ENCODE measurements at places on chromosomes 4 and X.
A peak's percentile ranks its signal among the peaks of the same experiment; 100 is the strongest.

DNA sequence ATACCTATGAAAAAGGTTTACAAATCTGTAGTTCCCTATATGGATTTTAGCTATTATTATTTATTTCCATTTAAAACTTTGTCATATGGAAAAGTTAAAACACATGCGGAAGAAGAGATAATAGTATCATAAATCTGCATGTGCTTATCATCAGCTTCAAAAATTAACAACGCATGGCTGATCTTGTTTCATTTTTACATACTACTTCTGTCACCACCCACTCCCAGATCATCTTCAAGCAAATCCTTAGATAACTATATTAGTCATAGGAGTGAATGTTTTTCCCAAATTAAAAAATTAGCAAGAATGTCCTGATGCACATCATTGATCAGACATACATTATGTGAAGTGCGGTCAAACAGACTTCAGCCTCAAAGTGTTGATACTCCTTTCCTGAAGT lies 24.6 kb upstream of the MOB1B start:
- DNase-seq = no peak

GRCh38 chr4:182745237-182745636 lies 171.9 kb downstream of the DCTD start:
- DNase-seq = no peak

- DNase-seq = no peak
Measured at GRCh38 chr4:22299678-22300077, 216.2 kb downstream of the ADGRA3 start.

- DNase-seq = peak; percentile 13
Measured at GRCh38 chrX:15435836-15436619, 51.8 kb upstream of the VEGFD start.

DNA sequence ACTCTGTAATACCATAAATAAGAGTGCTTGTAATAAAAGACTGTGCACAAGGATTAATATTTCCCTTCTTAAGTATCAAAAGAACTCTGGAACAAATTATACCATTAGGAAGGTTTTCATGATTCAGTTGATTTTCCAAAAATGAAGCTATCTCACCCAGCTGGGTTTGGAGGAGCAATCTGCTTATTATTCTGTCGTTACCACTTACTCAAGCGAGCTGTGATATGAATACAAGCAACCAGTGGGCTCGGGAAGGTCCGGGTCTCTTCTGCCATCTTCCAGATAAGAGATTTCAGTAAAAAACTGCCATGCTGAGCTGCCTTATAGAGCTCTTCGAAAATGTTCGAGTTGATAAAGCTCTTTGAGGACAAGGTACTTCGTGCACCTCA lies 15.3 kb downstream of the SMIM20 start:
- no peak for DNase-seq

DNA sequence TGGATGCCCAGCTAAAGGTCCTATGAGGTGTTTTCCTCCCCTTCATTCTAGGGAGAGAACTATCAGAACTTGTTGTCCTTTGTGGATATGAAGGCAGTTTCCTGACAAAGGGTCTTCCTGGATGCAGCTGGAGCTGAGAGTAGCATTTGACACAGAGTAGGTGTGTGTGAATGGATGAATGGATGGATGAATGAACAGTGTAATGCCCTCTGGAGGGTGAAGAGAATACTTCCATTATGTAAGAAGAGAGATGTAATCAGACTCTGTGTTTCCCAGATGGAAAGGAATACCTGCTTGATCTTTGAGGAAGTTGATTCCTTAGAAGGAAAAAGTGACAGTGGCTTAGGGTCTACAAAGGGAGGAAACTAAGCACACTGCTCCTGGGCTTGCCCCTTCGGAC lies 55.4 kb upstream of the AADAT start:
- no peak for DNase-seq

DNA sequence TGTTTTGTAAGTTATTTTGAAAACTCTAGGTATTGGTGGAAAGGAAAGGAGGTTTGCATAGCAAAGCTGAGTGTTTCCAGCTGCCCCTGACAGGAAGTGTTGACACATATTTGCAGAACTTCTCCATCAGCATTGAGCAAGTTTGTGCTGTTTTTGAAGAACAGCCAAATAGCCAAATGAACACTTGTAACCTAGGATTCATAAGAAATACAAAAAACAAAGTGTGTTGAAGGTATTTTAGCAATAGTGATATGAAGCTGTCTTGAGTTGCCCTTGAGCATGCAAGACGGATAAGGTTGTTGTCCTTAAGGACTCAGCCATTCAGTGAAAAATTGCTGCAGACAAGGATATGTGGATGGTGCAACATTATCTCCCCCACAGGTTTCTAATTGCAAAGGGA lies 68.3 kb upstream of the PGM2 start:
- DNase-seq = peak; percentile 98

DNA sequence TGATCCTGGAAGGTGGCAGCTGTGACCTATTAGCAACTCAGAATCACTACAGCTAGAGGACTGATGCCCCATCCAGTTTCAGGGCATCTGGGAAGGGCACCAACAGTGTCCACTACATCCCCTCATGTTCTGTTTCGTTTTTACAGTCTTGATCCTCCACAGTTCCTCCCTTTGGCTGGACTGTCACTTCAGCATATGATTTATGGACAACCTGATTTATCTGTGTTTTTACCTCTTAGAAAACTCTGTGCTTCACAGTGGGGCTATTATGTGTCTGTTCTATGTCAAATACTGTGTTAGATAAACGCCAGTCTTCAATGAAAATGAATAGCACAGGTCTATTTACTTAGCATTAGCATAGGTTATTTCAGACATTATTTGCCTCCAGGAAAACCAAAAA lies 63.1 kb upstream of the GRPR start:
- DNase-seq = no peak

DNA sequence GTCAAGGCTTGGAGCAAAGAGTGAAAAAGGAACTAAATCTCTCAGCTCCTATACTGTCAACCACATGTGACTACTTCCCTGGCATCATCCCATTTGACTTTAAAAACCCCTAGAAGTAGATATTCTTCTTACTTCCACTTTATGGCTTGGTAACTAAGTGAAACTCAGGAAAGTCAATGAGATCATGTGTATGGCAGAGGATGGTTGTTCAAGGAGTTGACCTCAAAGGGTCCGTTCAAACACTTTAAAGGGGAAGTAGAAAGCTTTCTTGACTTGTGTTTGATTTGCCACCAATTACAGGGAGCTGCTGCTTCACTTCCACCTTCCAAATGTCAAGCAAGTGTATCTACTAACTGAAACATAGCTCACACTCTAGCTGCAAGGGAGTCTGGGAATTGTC lies 187.2 kb downstream of the RAB28 start:
- no peak for DNase-seq

GRCh38 chrX:132271311-132271778 lies 52.1 kb upstream of the RAP2C start:
- DNase-seq = peak; percentile 8

GRCh38 chr4:181193131-181193930 lies 1049.9 kb upstream of the TENM3 start:
- no peak for DNase-seq

- no peak for DNase-seq
Measured at GRCh38 chrX:103417370-103417769, 41.0 kb downstream of the BEX3 start.

DNA sequence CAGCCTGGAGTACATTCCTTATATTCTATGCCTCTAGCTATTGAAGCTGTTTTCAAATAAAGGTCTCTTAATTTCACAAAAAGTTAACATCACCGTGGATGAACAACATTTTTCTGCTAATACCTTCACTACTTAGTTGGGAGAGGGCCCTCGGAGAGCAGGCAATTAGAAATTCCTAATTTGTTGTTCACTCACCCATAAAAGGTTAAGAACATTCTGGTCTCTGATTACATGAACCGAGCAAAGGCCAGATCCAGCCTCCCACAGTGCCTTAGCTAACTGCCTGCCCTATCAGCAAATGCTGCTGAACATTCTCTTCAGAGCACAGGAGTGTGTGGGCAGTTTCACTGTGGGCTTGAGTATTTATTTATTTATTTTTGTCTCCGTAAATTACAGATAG lies 36.0 kb upstream of the TTC29 start:
- DNase-seq = peak; percentile 17

GRCh38 chr4:109149836-109150235 lies 152.6 kb downstream of the COL25A1 start:
- DNase-seq = no peak

- no peak for DNase-seq
Measured at GRCh38 chr4:107818301-107818910, 6.3 kb upstream of the SGMS2 start.
